Small intestine (tissue), 16 donors: ENCODE measurements at places on chromosomes 2 and 18.
A peak's percentile ranks its signal among the peaks of the same experiment; 100 is the strongest.

DNA sequence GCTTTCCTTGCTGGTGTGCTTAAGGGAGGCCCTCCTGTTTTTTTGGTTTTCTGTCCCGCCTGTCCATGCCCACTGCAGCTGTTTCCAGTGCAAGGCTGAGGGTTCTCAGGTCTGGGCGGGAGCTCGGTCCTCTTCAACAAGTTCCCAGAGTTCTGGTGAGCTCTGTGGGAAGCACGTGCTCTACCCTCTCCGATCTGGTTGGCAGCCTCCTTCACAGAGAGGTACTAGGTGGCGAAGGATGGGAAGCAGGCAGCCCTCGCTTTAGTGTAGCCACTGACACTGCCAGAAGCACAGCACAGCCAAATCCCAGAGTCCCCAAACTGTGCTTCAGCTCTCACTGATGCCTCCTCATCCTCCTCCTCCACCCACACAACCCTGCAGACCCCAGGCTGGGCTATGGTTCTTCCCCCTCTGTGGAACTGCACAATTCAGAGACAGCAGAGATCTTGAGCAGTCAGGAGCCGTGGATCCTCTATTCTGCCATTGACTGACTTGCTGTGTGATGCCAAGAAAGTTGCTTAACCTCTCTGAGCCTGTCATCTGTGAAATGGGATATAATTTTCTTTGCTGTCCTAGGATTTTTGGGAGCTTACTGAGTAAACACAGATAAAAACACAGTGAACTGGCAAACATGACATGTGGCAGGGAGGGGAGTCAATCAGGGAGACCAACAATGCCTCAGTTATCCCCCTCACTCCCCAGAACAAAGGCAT lies 157.3 kb downstream of the MSH2 start:
- no peak for DNase-seq

DNA sequence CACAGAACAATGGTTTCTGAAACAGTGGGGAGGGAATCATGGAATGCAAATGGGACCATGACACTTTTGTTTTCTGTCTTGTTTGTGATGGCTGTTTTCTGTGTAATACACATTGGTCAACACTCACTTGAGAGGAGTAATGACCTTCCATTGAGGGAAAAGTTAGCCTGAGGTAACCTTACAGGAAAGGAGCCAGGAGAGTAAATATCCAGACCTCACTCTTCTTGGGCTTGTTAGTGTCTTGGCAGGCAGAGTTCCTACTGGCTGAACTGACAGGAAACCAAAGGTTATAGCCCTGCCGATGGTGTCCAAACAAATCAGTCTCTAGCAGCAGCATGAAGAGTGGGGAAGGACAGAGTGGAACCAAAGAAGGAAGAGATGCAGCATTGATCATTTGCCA lies 17.2 kb upstream of the RPRM start:
- DNase-seq = no peak

GRCh38 chr18:58997811-58998337 lies 133.2 kb downstream of the ZNF532 start:
- DNase-seq = no peak

DNA sequence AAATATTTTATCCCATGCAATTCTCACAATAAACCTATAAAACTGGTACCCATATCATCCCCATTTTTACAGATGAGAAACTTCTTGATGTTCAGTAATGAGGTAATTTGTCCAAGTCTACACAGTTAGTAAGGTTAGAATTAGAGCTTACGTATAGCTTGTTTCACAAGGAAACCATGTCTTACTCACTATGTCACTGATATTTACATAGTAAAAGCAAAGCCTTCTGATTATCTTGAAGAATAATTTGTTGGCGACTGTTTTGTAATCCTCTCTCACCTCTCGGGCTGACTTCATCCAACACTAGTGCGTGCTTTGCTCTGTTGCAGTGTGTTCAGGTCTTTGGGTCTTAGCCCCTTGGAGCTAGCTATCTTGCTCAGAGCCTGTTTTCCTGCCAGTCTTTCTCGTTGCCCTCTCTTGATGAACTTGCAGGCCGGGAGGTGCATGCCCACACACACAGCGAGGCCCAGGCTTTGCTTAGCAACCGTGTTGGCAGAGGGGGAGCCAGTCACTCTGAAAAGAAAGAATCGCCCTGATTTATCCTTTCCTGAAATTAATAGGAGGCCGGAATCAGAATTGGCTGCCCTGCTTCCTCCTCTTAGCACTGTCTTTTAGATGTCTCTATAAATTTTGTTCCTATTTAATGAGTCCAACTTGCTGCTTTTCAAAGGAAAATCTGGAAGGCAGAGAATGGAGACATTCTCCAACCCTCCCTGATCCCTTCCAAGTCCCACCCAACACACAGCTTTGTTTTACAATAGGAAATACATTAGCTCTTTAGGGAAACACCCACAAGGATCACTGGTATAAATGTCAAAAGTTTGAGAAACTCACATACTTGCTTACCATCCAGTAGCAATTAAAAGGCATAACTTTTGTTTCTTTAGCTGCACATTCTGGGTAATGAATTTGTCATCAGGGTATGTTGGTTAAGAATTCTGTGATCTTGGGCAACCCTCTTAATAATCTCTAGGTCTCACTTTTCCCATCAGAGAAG lies 97.6 kb upstream of the SEC11C start:
- no peak for DNase-seq

GRCh38 chr2:217440000-217440399 lies 562.8 kb downstream of the TNS1 start:
- DNase-seq = no peak

DNA sequence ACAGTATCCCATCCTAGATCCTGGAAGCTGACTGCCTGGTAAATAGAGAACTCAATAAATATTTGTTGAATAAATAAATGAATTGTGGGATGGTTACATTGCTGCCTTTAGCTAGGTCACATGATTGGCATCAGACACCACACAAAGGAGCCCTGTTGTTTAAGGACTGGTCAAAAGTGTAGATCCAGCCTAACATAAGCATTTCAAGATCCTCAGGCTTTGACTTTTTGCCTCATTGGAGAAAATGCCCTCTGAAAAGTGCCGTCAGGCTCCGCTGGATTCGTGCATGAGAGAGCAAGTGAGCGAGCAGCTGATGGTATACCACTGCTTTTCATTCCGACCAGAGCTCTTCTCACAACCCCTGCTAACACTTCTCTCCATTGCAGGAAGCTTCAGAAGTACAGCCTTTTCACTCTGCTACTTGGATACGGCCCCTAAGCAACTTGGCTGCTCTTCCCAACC lies 1.3 kb upstream of the ZNF24 start:
- peak; percentile 35 for DNase-seq

GRCh38 chr2:238095143-238095542 lies 5.0 kb upstream of the ESPNL start:
- no peak for DNase-seq

GRCh38 chr2:157473581-157473980 lies 29.7 kb upstream of the CYTIP start:
- no peak for DNase-seq

- no peak for DNase-seq
Measured at GRCh38 chr2:69013840-69014821, 1.2 kb downstream of the ANTXR1 start.

DNA sequence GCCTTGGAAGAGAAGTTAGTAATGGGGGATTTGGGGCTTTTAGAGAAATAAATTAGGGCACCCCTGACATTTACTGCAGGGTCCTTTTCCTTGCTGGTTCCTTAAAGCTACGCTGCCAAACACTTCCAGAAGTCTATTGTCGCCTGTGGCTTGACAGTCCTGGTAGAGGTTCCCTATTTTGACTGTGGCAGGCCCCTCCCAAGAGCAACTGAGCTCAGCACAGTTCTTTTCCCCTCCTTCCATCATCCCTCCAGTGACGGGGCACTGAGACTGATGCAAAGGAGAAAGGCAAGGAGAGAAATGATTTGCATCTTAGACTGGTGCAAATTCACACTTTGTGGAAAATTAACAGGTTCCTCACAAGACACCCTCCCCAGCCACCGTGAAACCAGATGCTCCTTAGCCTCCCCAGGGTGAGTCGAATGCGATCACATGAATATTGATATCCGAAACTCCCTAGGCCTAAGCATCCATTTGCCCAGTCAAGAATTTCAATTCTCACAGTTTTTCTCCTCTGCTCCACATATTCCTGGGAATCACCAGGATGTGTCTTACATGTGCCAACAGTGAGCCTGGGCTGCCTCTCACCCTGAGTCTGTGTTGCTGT lies 45.4 kb downstream of the RABL2A start:
- DNase-seq = no peak

DNA sequence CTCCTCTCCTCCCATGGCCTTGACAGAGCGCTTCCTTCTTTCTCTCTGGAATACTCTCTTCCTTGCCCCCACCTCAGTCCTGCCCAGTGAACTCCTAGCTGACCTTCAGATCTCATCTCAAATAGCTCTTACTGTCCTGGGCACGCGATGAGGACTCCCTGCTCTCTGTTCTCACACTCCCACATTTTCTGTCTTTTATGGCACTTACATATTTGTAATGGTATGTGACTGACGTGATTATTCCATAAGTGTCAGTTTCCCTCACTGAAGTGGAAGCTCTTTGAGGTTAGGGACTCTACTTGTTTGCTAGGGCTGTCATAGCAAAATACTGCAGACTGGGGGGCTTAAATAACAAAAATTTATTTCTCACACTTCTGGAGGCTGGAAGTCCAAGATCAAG lies 1.7 kb upstream of the DYSF start:
- DNase-seq = no peak

GRCh38 chr18:24868760-24869237 lies 408.4 kb downstream of the HRH4 start:
- DNase-seq = peak; percentile 50

GRCh38 chr2:72543497-72544216 lies 282.2 kb downstream of the EXOC6B start:
- DNase-seq = peak; percentile 29

- peak; percentile 57 for DNase-seq
Measured at GRCh38 chr18:48990481-48991318, 39.9 kb upstream of the SMAD7 start.
